ENCODE measurements at places on chromosomes 3 and 15.

DNA sequence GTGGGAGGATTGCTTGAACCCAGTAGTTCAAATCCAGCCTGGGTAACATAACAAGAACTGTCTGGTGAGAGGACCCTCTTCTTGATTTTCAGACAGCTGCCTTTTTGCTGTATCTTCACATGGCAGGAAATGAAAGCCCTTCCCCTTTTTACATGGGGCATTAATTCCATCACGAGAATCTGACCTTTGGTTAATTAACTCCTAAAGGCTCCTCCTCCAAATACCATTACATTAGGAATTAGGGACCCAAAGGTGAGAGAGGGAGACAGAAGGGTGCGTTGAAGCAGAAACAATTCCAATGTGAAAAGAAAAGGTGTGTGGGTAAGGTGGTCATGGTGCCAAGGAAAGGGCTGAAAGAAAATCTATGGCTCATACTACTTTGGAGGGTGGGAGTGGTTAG lies 536.2 kb downstream of the MAGI1 start:
- no peak for DNase-seq

- no peak for DNase-seq
Observed at GRCh38 chr3:30668051-30668609, 61.7 kb downstream of the TGFBR2 start.

DNA sequence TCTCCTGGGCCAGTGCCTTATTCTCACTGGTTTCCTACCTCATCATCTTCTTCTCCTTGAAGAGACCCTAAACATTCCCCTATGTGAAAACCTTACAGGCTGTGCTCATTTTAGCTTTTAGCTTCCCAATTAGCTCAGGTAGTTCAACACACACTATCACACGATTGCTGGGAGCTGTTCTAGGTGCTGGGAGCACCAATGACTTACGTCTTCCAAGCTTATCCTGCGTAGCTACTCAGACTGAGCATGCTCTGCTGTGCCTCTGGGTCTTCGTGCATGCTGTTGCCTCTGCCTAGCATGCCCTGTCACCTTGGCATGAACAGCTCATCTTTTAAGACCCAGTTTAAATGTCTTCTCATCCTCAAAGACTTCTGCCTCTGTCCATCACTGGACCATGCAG lies 55.7 kb upstream of the APEH start:
- peak; percentile 13 for DNase-seq

GRCh38 chr3:186057594-186057993 lies 51.3 kb downstream of the ETV5 start:
- DNase-seq = peak; percentile 76

DNA sequence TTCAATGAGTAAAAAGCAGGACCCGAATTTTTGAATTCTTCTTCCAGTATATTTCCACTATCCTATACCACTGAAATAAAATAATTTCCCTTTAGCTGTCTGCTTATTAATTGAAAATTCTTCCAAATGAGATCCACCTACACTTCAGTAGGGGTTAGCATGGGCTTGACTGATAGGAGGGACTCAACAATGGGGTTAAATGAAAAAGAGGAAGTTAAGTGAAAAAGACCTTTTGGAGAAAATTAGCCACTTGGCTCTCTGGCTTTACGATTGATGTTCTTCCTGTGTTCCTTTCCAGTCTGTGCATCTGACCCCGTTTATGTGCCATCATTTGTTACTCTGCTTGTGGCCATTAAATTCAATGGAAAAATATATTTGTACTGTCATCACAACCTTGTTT lies 54.0 kb upstream of the GCNT3 start:
- no peak for DNase-seq

DNA sequence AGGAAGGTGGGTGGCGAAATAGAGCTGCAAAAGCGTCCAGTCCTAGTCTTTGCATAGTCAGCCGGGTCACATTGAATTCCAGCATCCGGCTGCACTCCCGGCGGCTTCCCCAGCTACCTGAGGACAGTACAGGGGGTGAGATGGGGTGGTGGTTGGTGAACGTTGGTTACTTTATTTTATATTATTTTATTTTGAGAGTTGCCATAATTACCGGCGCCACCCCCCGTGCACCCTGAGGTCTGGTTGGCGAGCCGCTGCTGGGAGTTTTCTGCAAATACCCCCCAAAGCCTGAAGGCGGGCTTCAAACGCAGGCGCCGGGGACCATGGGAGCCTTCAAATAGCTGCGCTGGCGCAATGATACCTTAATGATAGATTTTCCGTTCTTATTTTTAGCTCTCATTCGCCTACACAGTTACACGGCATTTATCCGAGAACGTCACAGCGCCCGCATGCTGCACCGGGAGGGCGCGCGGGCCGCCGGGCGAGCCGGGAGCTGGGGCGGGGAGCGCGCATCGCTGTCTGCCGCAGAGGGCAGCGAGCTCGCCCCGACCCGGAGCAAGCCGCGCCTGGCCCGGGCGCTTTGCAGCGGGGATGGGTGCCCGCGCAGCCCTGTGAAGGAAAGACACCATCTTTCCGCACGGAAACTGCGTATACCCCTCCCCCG lies 756 bp upstream of the RASGRF1 start:
- peak; percentile 31 for DNase-seq

GRCh38 chr3:136387031-136387430 lies 136.9 kb downstream of the PCCB start:
- DNase-seq = no peak

DNA sequence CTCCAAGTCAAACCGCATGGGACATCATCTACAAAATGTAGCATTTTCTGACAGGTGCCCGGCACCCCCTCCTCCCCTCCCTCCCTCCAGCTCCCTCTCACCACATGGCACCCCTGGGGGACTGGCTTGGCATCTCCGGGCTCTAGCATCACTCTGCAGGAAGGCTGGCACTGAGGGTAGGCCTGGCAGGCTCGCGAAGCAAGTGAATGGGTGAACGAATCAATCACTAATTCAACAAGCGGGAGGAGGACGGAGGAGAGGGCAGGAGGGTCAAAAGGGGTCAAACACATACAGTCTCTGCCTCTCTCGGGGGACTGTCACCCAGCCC lies 155.7 kb downstream of the NUP210 start:
- no peak for DNase-seq

DNA sequence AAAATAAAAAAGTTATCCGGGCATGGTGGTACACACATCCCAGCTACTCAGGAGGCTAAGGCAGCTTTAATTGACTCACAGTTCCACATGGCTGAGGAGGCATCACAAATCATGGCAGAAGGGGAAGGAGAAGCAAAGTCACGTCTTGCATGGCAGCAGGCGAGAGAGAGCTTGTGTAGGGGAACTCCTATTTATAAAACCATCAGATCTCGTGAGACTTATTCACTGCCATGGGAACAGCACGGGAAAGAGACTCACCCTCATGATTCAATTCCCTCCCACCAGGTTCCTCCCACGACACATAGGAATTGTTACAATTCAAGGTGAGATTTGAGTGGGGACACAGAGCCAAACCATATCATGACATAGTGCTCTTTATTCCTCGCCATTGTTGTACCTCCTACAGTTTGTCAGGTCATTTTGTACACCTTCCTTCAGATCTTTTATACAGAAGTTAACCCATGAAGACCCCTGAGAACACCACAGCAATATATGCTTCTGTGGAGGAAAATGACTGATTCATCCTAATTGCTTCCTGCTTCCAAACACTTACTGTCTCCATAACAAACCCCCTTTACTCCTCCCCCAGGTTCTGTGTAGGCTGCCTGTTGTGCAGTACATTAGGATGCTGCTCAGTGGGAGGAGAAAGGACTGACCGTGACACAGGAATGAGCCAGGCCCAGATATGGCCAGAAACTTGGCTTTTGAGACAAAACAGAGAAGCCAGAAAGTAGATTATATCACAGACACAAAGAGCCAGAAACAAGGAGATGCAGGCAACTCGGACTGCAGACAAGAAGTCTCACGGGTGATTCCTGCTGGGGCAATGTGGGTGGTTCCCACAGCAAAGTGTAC lies 67.9 kb upstream of the HEG1 start:
- DNase-seq = peak; percentile 70

GRCh38 chr3:129962600-129962999 lies 11.9 kb upstream of the TRH start:
- no peak for DNase-seq

DNA sequence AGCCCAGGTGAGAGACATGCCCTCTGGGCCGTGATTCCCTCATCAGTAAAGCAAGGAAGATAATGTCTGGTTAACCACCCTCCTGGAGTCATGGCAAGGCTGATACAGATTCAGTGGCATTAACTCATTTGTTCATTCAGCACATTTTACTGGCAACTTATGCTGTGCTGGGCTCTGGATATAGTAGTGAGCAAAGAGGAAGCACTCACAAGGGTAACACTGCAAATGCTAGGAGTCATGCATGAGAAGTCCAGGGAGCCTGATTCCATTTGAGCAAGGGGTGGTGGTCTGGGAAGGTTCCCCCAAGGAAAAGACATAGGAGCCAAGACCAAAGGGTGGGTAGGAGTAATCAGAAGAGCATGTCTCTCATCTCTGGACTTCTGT lies 50.2 kb downstream of the SMAD3 start:
- DNase-seq = no peak

DNA sequence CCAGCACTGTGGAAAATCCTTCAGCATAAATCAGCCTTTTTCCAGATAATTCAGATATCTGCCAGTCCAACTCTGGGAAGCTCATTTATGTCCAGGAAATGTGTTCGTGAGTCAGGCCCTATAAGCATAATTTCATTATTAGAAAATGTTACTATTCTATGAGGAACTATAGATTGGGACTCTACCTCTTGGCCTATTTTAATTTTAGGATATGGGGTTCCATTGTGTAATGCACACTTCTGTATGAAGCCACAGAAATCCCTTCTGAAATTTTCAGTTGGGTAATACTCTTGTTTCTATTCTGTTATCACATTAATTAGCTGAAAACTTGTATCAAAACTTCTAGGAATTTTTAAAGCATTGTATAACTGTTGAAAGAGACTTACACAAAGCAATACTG lies 43.9 kb upstream of the IL12A start:
- no peak for DNase-seq

GRCh38 chr3:35946854-35947515 lies 307.7 kb downstream of the ARPP21 start:
- peak; percentile 28 for DNase-seq

DNA sequence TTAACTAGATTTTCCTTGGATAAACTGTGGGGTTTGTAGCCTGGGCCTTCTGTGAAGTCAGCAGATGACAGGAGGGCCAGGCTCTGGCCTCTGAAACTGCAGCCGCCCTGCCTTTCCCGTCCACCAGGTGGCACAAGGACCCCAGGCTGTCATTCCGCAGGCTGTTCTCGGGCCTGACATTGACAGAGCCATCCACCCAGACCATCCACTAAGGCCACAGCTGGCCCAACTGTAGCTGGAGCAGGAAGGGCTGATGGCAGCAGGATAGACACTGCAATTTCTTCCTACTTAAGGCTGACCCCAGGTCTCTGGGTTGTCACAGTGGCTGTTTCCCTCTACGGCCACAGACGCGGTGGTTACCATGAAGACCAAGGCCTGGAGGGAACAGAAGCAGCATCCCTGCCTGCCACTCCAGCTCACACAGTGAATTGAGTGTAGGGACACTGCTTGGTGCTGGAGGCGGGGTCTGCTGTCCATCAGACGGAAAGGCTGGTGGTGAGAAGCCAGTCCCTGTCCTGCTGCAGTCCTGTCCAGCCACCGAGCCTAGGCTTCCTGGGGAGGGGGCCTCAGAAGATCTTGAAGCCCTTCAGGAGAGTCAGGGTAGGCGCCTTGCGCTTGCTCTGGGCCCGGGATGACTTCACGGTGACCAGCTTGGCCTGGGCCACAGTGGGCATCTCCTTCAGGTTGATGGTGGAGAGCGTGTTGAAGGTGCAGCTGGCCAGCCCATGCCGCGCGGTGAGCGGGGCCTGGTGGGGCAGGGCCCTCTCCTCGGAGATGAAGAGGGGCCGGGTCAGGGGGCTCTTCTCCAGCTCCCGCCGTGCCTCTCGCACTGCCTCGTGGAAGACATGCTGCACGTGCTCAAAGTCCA lies 9.4 kb downstream of the SLC51B start:
- peak; percentile 87 for DNase-seq

All from astrocyte of the hippocampus (primary cell).